MCF 10A (cell line): ENCODE measurements at places on chromosomes 4 and X. TPM values are rescaled to one million over a fixed set of nuclear protein-coding genes. Genes with fewer than 3 reads are reported as not detected.

DNA sequence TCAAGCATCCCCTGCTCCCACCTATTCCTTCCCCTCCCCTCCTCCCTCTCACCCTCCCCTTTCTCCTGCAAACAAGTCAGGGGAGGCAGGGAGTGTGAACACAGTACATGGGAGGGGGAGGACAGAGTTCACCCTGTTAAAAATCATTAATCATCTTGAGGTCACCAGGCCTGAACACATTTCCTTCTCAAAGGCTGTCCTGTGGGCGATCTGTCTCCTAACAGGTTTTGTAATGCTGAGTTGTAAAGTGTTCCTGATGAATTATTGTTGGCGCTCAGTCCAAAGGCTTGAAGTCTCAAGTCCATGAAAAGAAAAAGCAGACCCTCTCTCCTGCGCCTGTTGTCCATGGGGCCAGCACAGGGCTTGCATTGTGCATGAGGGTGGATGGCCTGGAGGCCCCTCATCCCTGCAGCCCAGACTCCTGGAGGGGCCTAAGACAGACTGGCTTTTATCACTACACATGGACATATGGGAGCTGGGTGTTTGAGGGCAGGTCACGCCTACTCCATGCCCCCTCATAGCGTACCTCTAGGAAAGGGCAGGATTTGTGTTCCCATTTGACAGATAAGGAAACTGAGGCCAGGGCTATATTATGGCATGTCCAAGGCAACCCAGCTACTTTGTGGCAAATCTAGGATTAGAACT, 189.1 kb downstream of the RAB28 start:
- H3K27ac ChIP-seq: no peak overlapping the region
- H3K4me3 ChIP-seq: no peak overlapping the region
- peaks cover 6% of the 10 kb centered on the region for H3K36me3 ChIP-seq
- DNase-seq: no peak

DNA sequence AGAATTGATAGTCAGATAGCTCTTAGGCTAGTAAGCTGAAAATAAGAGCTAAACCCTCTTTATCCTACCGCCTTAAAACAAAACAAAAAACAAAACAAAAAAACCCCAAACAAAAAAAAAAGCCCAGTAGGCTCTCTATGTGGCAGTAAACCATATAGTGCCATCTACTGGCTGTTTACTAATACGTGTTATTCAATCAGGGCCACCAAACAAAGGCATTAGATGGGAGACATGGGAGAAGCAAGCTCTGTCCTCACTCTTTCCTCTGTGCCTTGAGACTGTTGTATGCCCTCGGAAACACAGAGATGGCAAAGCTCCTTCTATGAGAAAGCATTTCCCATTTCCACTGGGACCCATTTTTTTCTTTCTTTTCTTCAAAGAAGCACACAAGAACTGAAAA, 148.8 kb upstream of the MID1 start:
- no peak overlapping the region for H3K4me3 ChIP-seq
- peaks cover 25% of the 10 kb centered on the region for H3K27me3 ChIP-seq
- H3K4me1 ChIP-seq: no peaks in the 10 kb centered on the region
- no peak overlapping the region for H3K27ac ChIP-seq
- peak; percentile 39 for DNase-seq

DNA sequence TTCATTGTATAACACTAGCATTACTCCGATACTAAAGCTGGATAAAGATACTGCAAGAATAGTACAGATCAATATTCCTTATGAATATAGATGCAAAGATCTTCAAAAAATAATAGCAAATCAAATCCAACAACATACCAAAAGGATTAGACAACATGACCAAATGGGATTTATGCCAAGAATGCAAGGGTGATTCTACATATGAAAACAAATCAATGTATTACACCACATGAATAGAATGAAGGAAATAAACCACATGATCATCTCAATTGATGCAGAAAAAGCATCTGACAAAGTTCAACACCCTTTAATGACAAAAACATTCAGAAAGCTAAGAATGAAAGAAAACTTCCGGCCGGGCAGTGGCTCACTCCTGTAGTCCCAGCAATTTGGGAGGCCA, 42.8 kb downstream of the CUL4B start:
- H3K27ac ChIP-seq: no peak overlapping the region
- H3K4me1 ChIP-seq: peaks cover 6% of the 10 kb centered on the region
- peak; percentile 63 for DNase-seq
- H3K27me3 ChIP-seq: peaks cover 21% of the 10 kb centered on the region
- H3K36me3 ChIP-seq: peaks cover 10% of the 10 kb centered on the region

ANKRD50 gene
- 44.1 and 47.6 TPM in 2 replicates for total RNA-seq
